T-helper 22 cell (primary cell): ENCODE measurements at places on chromosomes 3 and 15.

DNA sequence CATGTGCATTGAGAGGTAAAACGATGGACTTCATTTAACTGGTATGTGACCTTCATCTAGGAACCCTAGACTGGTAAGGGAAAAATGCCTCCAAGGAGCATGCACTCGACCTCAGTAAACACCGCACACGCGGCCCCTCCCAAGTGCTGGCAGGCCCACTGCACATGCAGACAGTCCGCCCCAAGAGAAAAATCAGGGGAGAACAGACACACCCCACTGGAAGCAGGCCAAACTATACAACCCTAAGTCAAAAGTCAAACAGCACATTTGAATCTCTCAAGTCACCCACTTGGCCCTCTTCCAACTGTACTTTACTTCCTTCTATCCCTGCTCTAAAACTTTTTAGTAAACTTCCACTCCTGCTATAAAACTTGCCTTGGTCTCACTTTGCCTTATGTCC is 250.1 kb upstream of the HES1 start:
- DNase-seq, result no peak

DNA sequence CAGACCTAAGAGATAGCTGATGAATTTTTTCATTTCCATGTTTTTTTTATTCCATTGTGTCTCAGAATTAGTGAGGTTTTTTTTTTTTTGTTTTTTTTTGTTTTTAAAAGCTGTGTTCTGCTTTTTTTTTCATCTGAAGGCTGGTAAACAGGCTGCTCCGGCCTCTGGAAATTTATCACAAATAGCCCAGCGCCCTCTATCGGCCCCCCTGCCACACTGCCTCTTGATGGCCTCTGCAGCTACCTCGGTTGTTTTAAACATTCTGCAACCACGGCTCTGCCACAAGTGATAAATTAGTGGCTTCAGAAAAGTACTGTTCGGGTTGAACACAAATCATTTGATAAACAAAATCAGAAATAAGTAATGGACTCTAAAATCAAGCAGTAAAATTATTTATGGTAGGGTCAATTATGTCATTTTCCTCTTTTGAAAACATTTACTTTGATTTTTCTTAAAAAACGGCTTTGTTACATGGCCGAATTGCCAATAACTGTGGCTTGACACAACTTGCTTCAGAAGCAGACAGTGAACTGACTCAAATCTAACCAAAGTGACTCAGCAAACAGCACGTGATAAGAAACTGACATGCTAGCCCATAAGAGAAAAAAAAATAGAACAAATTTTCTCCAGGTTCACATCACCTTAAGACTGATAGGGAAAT is 87.8 kb downstream of the RSL24D1 start:
- no peak for DNase-seq

DNA sequence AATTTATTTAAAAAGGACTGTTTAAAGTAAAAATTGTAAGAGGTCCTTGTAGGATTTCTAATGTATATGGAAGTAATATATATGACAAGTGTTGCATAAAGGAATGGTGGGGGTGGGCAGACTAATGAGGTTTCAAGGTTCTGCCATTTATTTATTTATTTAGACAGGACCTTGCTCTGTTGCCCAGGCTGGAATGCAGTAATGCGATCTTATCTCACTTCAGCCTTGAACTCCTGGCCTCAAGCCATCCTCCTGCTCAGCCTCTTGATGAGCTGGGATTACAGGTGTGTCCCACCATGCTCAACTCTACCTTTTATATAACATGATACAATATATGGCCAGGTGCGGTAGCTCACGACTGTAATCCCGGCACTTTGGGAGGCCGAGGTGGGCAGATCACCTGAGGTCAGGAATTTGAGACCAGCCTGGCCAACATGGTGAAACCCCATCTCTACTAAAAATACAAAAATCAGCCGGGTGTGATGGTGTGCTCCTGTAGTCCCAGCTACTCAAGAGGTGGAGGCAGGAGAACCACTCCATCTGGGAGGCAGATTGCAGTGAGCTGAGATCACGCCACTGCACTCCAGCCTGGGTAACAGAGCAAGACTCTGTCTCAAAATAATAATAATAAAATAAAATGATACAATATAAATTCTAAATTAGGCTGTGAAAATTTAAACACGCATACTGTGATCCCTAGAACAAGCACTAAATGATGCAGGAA is 33.8 kb upstream of the IGF2BP2 start:
- DNase-seq, result no peak

DNA sequence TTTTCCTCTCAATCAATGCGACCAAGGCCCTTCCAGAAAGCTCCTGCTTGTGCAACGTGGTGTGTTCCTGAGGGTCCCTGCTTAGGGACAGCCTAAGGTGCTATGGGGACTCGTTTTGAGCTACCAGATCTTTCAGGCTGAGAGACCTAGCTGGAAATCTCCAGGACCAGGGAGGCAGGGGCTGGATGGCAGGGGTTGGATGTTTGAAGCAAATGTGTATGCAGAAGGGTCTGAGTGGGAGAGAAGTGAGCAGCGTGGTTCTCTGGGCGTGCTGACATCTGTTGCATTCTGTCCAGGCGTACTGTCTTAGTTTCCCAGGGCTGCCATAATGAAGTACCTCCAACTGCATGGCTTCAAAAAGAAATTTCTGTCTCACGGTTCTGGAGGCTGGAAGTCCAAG is 31.7 kb upstream of the SLCO2A1 start:
- no peak for DNase-seq

GRCh38 chr3:152305075-152305474 is 36.3 kb downstream of the MBNL1 start:
- DNase-seq, result no peak

DNA sequence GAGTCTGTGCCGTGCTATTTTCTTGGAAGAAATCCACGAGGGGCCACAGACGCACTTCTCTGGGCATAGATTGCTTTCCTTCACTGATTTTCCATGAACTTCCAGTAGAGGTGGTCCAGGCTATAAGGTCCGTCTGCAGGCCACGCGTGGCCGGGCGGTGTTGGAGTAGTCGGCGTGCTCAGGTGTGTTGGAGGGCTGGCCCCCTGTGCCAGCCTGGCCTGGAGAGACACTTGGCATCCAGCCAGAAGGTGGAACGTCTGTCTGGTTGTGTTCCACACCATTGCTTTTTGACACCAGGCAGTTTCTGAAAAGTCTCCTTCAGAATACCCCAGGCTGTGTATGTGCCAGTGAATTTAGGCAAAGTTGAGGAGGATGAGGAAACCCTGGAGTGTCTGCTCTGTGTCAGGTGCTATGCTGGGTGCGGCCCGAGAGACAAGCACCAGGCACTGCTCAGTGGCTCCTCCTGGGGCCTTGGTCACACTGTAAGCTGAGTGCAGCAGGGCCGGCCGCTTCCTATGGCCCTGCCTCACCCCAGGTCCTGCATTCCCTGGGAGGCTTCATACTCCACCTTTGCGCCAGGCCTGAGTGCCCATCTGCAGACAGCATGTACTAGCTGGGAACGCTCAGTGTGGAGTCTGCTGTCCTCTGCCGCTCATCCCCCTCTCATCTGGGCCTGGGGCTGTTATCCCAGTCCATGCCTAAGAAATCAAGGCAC is 52.1 kb upstream of the TAMM41 start:
- DNase-seq, result no peak

- DNase-seq, result no peak
Measured at GRCh38 chr15:87578776-87579175, 677.8 kb downstream of the NTRK3 start.

- no peak for DNase-seq
Measured at GRCh38 chr3:71554649-71555048, 28.9 kb downstream of the FOXP1 start.

DNA sequence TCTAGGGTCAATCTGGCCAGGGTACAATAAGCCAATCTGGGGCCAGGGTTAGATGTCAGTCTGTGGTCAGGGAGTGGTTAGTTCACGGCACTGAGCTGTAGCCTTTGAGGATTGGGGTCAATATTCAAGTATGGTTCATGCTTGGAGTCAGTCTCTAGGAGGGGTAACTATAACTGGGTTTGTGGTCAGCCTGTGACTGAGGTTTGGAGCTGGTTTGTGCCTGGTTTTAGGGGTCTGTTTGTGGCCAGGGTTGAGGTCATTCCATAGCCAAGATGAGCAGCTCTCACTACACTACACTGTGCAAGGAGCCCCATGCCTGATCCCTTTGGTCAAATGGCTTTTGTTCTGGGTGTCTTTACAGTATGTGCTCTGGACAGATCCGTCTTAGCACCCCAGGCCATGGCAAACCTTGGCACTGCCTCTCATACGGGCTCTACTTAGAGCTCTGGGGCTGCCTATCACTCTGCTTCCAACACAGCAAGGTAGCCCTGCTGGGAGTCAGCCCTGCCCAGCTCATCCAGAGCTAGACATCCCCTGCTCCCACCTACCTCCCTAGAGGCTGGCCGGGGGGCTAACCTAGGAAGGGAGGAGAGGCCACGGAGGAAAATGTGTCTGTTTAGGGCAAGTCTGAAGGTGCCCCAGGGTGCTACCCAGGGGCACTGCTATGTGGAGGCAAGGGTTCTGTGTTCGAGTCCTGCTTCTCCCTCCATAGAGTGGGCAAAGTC is 63.3 kb upstream of the CORO2B start:
- DNase-seq, result no peak
